ENCODE measurements at places on chromosomes 12 and 14.

GRCh38 chr12:121791671-121792551, 1.6 kb downstream of the RHOF start:
- DNase-seq = no peak

DNA sequence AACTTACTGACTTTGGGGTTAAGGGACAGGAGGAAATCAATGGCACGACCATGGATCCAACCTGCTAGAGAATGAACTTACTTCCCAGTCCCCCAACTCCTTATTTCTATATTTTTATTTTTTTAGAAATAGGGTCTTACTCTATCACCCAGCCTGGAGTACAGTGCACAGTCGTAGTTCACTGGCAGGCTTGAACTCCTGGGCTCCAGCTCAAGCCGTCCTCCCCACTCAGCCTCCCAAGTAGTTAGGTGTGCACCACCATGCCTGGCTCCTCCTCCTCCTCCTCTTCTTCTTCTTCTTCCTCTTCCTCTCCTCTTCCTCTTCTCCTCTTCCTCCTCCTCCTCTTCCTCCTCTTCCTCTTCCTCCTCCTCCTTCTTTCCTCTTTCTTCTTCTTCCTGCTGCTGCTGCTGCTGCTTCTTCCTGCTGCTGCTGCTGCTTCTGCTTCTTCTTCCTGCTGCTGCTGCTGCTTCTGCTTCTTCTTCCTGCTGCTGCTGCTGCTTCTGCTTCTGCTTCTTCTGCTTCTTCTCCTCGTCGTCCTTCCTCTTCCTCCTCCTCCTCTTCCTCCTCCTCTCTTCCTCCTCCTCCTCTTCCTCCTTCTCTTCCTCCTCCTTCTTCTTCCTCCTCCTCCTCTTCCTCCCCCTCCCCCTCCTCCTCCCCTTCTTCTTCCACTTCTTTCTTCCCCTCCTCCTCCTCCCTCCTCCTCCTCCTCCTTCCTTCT, 390.1 kb upstream of the RGS6 start:
- DNase-seq = no peak

- no peak for DNase-seq
These were observed 40.8 kb downstream of the FBXL14 start for GRCh38 chr12:1553536-1553935.

DNA sequence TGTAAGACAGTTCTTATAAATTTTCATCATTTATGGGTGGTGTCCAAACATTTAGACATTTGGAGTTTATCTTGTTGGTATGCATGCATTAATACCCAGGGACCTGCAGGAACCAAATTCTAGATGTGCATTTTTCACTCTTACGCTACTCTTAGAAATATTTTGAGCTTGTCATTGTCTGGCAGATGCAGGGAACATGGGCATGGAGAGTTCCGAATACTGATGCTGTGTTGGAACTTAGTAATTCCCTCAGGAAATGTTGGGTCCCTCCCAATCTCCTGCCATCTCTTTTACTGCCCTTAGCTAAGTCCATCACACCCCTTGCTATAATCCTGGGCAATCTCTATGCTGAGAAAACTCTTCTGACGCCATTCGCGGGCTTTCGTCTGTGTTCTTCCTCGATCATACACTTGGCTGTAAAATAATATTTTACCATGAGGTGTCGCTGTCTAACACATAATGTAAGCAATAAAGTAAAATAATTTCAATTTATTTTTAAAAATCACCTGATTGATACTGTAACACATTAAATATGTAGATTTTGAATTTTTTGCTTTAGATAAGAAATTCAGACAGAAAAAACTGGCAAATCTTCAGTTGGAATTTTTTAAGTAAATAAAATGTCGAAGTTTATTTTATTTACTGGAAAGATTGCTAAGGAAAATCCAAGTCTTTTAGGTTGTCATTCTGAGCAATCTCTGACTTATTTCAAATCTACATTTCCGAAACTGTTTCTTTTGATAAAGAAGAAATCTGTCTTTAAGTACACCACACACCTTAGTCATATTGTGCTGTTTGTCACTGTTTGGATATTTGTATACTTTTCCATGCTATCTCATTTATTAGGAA, 304.1 kb upstream of the SSTR1 start:
- DNase-seq = no peak

DNA sequence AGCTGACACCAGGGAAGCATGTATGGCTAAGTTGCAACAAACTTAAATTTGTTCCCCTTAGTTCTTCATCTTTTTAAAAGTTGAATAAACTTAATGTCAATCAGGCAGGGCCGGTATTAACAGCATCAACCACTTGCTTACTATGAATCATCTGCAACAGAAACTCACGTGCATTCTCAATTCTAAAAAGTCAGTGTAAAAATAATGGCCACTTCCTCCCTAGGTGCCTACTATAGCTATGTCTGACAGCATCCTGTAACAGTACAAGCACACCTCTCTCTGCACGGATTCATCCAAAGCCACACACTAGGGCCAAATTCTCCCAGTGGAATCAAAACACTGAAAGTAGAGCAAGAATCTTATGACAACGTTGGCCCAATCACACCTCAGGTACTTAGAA, 48.6 kb downstream of the PPP1R36 start:
- DNase-seq = no peak

GRCh38 chr12:29050503-29050902, 98.6 kb upstream of the FAR2 start:
- no peak for DNase-seq

GRCh38 chr12:64120568-64120967, 101.5 kb downstream of the KICS2 start:
- no peak for DNase-seq

GRCh38 chr12:87929346-87929745, 99.9 kb downstream of the C12orf50 start:
- DNase-seq = no peak

DNA sequence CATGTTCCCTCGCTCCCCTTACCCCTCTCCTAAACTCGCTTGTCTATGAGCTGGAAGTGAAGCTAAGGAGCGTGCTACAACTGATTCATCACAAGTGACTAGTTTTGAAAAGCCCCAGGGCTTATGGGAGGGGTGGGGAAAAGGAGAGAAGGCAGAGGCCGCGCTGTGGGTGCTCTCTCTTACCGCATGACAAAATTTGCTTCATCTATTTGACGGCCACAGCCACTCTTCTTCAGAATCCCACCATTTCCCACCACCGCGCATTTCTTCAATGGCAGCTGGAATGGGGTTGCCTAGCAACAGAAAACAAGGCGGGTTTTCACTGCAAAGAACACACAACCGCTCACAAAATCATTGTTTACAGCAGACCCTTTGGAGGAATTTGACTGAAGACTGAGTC, 79.4 kb downstream of the ST8SIA1 start:
- no peak for DNase-seq

DNA sequence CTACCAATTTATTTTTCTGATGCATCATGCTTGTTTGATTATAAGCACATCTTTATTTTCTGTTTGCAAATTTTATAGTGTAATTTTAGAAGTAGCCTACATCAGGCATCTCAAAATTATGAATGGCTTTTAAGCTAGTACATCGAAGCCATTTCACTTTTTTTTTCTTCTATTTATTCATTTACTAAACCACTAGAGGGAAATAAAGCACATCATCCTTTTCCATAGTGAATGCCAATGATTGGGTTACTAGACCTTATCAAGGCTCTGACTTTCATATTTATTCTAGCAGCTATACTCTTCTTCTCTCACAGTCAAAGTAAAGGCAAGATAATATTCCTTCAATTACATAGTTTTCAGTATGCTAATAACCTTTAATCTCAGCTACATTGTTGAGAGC, 736.4 kb upstream of the LRFN5 start:
- DNase-seq = no peak

DNA sequence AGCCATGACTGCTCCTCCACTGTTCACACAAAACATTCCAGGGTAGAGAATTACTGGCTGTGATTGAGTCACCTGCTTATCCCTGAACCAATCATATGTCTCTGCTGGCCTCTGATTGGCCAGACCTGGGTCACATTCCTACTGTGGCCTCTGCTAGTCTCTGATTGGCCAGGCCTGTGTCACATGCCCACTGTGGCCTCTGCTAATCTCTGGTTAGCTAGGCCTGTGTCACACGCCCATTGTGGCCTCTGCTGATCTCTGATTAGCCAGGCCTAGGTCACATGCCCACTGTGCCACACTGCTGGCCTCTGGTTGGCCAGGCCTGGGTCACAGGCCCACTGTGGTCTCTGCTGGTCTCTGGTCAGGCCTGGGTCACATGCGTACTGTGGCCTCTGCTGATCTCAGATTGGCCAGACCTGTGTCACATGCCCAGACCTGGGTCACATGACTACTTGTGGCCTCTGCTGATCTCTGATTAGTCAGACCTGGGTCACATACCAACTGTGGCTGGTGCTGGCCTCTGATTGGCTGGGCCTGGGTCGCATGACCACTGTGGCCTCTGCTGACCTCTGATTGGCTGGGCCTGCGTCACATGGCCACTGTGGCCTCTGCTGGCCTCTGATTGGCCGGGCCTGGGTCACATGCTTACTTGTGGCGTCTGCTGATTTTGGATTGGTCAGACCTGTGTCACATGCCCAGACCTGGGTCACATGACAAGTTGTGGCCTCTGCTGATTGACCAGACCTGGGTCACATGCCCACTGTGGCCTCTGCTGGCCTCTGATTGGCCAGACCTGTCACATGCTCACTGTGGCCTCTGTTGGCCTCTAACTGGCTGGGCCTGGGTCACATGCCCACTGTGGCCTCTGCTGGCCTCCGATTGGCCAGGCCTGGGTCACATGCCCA, 251.6 kb downstream of the SLC15A4 start:
- DNase-seq = no peak

- no peak for DNase-seq
These were observed 115.4 kb downstream of the PDE3A start for GRCh38 chr12:20483776-20484175.

GRCh38 chr12:90987101-90987500, 17.7 kb downstream of the EPYC start:
- DNase-seq = no peak

- DNase-seq = no peak
These were observed 50.0 kb downstream of the GALNT4 start for GRCh38 chr12:89474615-89475014.

- no peak for DNase-seq
These were observed 76.3 kb upstream of the TBX3 start for GRCh38 chr12:114760151-114760877.

DNA sequence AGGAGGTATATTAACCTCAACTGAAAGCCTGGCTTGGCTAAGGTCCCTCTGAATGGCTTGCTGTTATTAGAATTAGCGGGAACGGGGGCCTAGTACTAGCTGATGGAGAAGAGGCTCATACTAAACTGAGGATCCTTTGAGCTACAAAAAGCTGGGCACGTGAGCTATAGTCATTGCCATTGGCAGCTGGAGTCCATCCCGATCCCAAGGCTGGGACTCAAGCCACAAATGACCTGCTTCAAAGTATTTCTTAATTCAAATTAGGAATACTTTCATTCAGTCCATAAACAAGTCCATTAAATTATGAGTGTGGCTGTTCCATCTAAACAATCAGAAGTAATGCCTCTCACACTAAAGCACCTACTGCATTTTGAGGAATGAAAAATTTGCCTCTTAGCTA, 114.5 kb downstream of the DACT1 start:
- no peak for DNase-seq

GRCh38 chr12:80509781-80510556, 65.9 kb downstream of the PTPRQ start:
- no peak for DNase-seq

DNA sequence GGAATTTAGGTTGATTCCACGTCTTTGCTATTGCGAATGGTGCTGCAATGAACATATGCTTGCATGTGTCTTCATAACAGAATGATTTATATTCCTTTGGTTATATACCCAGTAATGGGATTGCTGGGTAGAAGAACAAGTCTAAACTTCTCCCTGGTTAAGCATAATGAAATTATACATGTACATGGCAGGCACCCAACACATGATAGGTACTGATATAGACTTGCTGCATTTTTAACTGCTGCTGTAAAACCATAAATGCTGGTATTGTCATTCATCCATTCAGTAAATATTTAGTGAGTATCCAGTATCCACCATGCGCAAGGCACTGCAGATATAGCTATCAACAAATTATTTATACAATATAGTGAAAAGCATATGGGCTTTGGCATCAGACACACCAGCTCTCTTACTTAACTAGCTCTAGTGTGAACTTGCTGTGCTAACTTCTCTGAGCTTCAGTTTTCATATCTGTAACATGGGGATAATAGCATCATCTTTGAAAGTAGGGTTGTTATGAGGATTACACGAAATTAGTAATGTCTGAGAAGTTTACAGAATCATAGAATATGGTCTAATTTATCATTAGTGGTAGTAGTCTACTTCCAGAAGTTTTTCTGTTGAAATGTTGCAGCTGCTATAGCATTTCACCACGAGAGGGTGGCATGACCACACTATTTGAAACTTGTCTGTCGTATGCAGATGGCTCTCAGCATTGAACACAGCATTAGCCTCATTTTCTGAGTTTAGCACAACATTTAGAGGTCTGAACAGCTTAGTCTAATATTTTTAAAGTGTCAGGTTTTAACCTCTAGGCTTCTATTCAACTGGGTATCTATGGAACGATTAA, 32.0 kb upstream of the SEL1L start:
- no peak for DNase-seq
